ENCODE measurements at places on chromosomes 6 and 20. TPM values are rescaled to one million over a fixed set of nuclear protein-coding genes. Genes with fewer than 3 reads are reported as not detected.

The BPIFB4 gene
- total RNA-seq: 3.9 TPM

DNA sequence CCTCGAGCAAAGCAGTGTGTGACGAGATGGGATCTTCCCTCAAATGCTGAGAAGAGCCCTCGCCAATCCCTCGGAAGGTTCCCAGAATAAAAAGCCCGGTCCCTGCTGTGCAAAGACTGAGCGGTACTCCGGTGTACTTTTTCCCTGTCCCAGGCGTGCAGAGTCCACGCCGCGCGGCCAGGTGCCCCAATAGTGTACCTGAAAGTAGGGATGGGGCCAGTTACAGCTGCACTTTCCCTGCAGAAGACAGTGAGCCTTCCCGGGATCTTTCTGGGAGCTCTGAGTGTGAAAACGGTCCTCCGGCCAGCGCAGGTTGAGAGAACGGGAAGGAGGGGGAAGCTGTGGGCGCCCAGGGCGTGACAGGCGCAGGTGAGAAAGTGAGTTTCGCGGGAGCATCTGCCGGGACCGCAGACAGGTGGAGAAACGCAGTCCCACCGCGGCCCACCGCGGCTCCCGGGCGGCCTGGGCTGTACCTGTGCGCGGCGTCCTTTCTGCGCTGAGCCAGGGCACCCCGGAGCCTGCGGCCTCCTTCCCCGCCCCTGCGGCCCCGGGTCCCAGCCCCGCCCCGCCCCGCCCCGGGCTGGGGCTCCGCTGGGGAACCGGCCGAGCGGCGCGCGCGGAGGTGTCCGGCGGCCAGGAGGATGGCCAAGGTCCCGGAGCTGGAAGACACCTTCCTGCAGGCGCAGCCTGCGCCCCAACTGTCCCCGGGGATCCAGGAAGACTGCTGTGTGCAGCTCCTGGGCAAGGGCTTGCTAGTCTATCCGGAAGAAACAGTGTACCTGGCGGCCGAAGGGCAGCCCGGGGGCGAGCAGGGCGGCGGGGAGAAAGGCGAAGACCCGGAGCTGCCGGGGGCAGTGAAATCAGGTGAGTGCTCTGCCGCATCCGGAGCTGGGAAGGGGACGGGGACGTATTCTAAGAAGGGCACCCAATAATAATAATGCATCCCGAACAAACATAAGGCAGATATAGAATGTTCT, at the start of gene RFX6:
Gene RFX6, plus strand, starts transcription at position 608 of the 977 bp plus-strand sequence. Its CDS starts 34 bp downstream, at position 642.
- no peak for DNase-seq
- H3K4me3 ChIP-seq: no peak within 1 kb of the TSS
- no peaks in the 10 kb centered on the region for H3K36me3 ChIP-seq
- H3K4me1 ChIP-seq: no peaks in the 10 kb centered on the region
- H3K27ac ChIP-seq: no peak within 1 kb of the TSS

DNA sequence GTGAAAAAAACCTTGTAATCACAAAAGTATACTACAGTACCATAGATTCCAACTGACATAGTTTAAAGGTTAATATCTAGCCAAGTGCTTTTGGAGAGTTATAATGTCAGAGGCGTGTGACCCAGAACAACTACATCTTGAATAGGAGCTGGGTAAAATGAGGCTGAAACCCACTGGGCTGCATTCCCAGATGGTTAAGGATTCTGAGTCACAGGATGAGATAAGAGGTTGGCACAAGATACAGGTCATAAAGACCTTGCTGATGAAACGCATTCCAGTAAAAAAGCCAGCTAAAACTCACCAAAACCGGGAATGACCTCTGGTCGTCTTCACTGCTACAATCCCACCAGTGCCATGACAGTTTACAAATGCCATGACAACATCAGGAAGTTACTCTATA, 22.4 kb upstream of the KIAA0408 start:
- DNase-seq: no peak
- H3K36me3 ChIP-seq: no peaks in the 10 kb centered on the region
- H3K27me3 ChIP-seq: no peaks in the 10 kb centered on the region
- H3K4me3 ChIP-seq: no peak overlapping the region

DNA sequence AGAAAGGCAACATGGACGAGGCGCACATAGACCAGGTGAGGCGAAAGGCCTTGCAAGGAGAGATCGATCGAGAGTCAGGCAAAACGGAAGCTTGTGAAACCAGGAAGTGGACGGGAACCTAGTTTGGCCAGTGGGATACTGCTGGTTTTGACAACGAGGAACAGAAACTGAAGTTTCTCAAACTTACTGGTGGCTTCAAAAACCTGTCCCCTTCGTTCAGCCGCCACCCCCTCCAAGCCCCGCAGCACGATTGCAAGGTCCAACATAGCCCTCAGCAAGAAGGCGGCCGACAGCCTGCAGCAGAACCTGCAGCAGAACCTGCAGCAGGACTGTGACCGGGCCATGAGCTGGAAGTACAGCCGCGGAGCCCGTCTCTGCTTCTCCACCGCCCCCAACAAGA, 238.0 kb downstream of the KHDC1L start:
- H3K4me3 ChIP-seq: no peak overlapping the region
- H3K4me1 ChIP-seq: no peaks in the 10 kb centered on the region
- no peak for DNase-seq
- H3K27ac ChIP-seq: no peak overlapping the region

DNA sequence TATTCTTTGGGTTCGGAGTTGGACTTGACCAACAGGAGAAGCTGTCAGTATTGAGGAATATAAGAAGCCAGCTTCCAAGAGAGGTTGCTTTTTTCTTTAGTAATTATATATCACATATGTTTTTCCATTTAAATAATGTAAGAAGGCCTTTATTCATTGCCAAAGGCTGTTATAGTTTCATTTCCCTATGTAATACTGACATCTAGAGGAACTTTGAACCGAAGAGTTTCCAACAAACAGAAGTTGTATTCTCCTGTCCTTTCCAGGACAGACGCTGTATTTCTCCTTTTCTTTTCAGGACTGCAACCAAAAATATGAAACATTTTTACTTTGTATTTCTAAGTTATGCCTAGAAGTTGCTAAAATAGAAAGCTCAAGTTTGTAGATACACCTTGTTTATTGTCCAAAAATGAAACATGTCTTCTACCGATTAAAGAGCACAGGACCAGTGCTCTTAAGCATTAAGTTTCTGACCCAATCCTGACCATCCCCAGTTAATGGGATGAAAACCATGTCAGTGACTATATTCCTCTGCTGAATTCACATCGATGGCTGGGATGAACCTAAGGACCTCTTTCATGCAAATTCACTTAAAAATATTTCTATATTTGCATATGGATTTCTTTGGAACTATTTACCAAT, 55.1 kb downstream of the MYLK4 start:
- H3K27ac ChIP-seq: no peak overlapping the region
- H3K27me3 ChIP-seq: no peaks in the 10 kb centered on the region
- H3K4me3 ChIP-seq: no peak overlapping the region

- H3K4me1 ChIP-seq: no peaks in the 10 kb centered on the region
- H3K27ac ChIP-seq: no peak overlapping the region
- no peak overlapping the region for H3K4me3 ChIP-seq
- no peak for DNase-seq
- no peaks in the 10 kb centered on the region for H3K36me3 ChIP-seq
Measured at GRCh38 chr6:137518386-137518983, 24.3 kb upstream of the OLIG3 start.

- H3K4me3 ChIP-seq: no peak overlapping the region
- peaks cover 8% of the 10 kb centered on the region for H3K4me1 ChIP-seq
- peaks cover 5% of the 10 kb centered on the region for H3K27me3 ChIP-seq
- H3K27ac ChIP-seq: no peak overlapping the region
Measured at GRCh38 chr20:58518387-58518786, 3.2 kb upstream of the APCDD1L start.

DNA sequence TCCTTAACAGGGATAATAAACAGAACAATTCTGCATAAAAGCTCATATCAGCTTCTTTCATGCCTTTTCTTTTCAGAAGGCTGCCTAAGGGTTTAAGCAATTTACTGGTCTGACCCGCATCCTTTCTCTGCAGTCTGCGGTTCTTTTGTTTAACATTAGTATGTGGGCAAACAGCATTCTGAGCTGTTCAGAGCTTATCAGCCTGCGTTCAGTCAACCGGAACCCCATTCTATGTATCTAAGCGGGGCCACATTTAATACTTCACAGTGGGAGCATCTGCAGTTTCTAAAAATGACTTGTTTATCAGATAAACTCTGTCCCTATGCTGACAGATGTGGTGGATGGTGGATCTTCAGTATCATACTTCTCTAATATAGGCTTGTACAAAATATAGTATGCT, 758.9 kb upstream of the MMS22L start:
- H3K27ac ChIP-seq: no peak overlapping the region
- H3K36me3 ChIP-seq: no peaks in the 10 kb centered on the region
- H3K27me3 ChIP-seq: 0 out of 2 replicates have a peak, but pooled peaks cover 2% of the 10 kb centered on the region
